T-helper 17 cell (primary cell): ENCODE measurements at places on chromosomes 6 and 20.

DNA sequence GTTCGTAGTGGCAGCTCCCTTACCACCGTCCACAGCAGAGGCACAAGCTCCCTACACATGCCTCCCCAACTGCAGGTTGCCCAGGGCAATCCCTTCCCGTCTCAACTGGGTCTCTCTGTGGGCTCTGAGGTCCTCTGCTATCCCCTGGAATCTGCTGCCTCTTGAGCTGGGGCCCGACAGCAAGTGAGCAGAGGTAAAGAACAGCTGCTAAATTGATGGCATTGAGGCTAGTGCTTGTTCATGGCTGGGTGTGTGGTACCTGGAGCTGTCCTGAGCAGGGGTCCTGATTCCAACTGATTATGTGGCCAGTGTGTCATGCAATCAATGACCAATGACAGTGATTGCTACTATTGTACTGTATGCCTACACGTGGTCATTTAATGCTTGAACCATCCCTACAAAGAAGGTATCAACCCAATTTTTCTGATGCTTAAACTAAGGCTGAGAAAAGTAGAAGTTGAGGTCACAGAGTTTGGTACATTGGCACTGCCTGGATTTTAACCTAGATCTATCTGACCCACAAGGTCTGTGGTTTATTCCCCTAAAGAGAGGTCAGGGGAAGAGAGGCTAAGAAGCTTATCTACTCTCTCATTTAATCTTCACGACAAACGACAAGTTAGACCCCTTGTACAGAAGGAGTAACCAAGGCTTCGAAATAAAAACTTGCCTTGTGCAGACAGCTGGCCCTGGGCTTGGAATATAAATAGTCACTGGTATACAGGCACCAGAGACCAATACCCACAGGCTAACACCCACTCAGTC, 41.1 kb downstream of the HNF4A start:
- DNase-seq, result no peak

GRCh38 chr6:21772884-21773575, 179.5 kb downstream of the SOX4 start:
- no peak for DNase-seq

GRCh38 chr6:168537540-168537884, 96.5 kb downstream of the SMOC2 start:
- no peak for DNase-seq

DNA sequence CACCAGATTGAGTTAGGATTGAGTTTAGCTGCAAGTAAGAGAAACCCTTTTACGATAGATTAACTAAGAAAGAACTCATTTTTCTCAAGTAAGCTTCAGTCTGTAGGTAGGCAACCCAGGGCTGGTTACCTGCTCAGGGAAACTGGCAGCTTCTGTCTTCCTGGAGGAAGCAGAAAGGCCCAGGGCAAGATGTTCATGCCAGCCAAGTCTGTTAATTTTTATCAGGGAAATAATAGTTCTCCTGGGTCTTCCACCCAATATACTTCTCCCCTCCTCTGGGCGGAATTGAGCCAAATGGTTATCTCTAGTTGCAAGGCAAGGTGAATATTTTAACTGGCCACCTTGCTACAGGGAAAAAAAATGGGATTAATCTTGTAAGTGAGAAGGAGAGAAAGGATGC, 98.2 kb downstream of the UTRN start:
- DNase-seq, result no peak

DNA sequence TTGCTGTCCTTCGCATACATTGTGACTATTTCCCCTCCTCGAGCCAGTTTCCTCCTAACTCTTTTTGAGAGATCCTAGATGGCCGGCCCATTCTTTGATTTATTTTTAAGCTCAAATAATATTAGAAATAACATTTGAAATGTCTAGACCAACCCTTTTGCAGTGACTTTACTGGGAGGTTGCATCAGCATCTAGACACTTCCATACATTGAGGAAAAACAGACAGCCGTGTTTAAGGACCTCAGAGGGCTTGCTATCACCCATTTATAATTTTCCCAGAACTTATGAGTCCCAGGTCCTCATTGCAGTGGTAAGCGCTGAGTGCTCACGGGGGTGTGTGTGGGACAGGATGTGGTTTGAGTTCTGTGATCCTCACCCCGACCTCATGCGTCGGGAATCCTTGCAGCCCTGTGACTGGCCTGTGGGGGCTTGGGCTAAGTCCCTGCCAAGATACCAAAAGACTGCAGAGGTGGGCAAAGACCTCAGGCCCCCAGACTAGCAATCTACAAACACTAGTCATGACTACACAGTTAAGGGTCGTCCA, at the start of gene GPX5:
Gene GPX5, plus strand, starts transcription at position 386 of the 544 bp plus-strand sequence. Its CDS starts 133 bp downstream, at position 519.
- no peak for DNase-seq

- DNase-seq, result no peak
Observed at GRCh38 chr20:46272389-46273047, 35.8 kb downstream of the CDH22 start.

- DNase-seq, result no peak
Observed at GRCh38 chr6:83308833-83309232, 115.7 kb downstream of the RWDD2A start.

DNA sequence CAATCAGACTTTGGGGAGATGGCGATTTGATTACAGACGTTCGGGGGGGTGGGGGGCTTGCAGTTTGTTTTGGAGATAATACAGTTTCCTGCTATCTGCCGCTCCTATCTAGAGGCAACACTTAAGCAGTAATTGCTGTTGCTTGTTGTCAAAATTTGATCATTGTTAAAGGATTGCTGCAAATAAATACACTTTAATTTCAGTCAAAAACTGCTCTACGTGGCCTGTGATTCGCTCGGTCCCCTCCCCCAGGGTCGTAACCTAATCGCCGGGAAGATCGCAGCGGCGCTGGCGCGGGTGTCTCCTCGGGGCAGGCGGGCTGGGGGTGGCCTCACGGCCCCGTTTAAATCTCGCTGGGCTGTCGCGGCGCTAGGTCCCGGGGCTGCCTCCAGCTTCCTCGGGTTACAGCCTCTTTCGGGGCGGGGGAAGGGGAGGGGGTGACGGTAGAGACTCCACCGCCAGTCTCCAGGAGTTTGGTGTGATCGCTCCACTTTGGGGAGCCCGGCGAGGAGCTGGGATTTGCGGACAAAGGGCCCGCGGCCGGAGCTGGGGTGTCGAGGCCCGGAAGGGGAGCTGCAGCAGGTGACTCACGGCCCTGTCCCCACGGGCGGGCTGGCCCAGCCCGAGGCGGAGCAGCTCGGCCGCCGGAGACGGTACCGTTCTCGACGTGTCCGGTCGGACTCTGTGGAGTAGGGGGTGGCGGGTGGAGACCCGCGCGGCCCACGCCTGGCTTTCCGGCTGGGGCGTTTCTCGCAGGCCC, 4.2 kb downstream of the FOXC1 start:
- DNase-seq, result no peak

DNA sequence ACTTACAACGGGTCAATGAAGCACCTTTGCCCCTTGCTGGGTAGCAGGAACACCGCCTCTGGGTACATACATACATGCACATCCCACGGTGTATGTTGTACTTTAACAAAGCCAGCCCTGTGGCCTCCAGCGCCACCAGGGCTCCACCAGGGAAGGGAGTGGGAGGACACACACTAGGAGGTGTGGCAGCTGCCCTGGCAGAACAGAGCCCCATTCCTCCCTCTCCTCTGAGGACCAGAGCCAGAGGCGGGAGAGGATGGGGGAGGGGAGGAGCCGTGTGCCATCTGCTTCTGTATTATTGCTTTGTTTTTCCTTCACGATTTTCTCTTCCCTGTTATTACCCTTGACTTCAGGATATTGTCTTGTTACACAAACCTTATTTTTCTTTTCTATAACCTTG, 105.8 kb upstream of the TRAF3IP2 start:
- DNase-seq, result no peak

- peak; percentile 55 for DNase-seq
Observed at GRCh38 chr20:32966881-32967781, 37.1 kb downstream of the SUN5 start.

GRCh38 chr6:168152306-168152963, 73.4 kb upstream of the FRMD1 start:
- no peak for DNase-seq

- DNase-seq, result no peak
Observed at GRCh38 chr6:52155791-52156576, 30.2 kb upstream of the IL17A start.

DNA sequence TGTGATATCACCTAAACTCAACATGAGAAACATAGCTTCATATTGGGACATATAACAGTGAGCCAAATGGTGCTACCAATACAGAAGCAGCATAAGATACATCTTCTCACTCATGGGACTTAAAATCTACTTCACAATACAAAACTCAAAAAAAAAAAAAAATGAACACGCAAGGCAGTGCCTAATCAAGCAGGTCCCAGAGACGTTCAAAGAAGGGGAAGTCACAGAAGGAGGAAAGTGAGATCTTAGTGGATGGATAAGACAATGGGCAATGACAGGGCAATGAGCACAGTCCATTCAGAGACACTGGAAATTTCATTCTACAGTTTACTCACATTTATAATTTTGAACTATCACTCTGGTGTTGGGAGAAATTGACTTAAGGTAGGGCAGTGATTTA, 88.3 kb downstream of the FAM50B start:
- no peak for DNase-seq

DNA sequence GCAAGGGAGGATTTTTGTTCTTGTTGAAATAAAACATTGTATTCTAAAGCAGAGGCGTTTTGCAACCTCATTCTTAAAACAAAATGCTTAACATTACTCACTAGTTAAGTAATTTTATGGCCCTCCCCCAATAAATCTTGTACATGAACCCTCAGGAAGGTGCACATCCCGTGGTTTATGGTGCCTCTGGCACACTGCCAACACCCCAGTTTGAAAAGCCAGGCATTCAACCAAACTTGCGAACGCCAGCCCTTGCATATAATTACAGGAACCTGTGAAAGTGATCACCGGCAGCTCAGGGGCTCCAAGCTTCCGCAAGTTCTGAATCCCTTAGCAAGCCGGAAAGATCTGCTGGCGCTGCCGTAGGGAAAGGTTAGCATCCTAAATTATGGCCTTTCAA, 1109.0 kb upstream of the FLRT3 start:
- no peak for DNase-seq

- DNase-seq, result no peak
Observed at GRCh38 chr6:42726026-42726425, 3.6 kb upstream of the PRPH2 start.

DNA sequence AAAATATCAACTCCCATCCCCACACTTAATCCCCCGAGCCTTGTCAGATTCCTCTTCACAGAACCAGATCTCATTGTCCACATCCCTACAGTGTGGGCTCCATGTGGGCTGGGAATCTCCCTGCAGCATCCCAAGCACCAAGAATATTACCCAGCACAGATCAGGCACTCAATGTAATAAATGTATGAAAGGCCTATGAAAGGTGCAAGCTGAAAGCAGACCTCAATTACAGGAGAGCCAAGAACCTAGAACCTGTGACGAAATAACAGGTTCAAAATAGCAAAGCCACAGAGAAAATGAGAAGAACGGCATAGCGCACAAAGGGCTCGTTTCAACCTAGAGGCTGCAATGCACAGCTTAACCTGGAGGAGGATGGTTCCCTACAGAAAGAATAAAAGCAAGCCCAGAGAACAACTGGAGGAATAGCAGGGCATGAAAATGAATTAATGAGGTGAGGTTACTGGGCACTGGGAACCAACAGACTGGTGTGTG, 3.1 kb downstream of the SLC23A2 start:
- DNase-seq, result no peak

DNA sequence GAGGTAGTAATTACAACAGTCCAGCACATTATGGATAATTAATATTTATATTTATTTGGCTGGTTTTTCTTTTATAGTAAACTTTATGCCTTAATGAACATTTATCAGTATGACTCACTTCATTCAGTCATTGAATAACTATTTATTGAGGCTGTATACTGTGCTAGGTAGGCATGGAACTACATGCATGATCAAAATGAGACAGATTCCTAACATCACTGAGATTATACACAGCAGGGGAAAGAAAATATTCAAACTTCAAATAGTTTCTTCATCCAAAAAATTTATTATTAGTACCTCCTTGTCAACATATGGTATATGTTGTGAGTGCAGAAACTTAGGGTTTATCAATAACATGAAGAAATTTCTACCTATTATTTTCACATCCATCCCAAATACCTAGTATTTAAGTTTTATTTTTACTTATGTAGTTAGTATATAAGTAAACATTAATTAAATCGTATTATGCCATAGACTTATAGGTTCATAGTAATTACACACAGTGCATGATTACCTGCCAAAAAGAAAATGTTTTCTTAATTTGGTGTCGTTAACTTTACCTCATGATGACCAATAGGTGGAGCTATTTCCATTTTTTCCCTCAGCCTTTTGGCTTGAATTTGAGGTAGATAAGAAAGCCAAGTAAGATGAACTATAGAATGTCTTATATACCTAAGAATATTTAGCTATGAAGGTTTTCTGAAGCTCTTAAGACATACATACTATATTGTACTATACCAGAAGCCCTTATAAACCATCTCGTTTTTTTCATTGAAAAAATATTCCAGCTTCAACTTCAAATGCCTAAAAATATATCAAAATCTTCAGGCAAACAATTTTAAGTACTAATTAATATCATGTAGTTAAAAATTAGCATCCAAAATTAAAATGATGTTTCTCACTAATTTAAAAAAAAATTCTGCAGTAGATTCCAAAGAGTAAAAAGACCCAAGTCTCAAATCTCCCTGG, 12.5 kb upstream of the TMEM30A start:
- no peak for DNase-seq

DNA sequence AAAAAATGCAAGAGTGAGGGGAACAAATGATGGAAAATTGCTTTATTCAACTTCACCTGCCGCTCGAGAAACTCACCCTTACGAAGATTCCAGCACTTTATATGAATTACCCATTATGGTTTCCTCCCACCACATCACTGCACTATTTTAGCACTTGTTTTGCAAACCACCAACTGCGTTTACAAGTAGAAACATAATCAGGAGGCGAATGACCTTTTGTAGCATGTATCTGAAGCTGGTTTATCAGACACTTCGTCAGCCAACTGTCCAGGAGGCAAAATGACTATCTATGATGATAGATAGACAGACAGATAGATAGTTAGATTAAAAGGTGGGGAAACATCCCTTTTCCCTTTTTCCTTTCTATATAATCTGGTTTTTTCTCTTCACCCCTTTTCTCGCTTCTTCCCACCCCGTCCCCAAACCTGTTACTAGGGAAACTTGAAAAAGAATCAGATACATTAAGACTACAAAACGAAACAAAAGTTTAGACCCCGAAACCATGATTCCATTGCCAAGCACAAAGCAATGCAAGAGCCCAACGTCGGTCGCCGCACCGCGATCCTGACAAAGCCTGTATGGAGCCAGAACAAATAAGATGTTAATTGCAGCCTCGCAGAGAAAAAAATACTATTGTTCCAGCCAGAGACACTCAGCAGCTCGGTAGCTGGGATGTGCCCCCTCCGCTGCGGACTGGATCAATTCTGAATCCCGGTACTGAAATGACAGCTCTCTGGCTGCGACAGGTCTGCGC, 933 bp upstream of the ADGRB3 start:
- no peak for DNase-seq
